ENCODE measurements at places on chromosomes 3 and 15.

GRCh38 chr3:67381667-67382272 lies 272.6 kb downstream of the SUCLG2 start:
- DNase-seq = no peak

DNA sequence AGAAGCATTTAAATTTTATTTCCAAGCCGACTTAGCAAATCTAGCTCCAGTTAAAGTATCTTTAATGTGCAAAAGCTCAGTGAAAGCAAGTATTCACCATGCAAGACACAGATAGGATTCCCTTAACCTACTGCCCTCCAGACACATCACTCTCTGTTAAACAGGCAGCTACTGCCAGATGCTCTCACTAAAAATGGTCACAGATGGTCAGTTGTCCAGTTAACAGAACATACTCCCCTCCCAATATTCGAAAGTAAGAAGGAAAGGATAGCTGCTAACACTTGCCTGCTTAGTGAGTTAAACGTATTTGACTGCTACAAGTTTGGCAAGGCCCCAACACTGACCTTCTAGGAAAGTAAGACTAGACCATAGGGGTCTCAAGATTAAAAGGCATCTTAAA lies 73.7 kb downstream of the PRTG start:
- no peak for DNase-seq

DNA sequence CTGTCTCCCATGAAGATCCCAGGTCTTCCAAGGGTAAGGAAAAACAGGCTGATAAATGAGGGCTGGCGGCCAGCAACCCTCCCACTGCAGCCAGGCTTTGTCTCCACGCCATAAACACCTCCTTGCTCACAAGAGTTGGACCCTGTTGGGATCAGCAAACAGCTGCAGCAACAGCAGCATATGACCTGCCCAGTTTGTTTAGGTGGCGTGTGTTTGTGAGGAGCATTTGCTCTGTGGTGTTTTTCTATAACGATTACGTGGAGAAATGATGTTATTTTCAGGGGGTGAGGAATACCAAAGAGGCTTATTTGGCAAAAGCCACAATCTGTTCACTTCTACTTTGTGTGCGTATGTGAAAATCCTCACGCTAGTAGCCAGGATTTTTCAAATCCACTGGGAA lies 58.5 kb downstream of the RFTN1 start:
- no peak for DNase-seq

GRCh38 chr3:100978011-100978659 lies 15.1 kb downstream of the ABI3BP start:
- no peak for DNase-seq

DNA sequence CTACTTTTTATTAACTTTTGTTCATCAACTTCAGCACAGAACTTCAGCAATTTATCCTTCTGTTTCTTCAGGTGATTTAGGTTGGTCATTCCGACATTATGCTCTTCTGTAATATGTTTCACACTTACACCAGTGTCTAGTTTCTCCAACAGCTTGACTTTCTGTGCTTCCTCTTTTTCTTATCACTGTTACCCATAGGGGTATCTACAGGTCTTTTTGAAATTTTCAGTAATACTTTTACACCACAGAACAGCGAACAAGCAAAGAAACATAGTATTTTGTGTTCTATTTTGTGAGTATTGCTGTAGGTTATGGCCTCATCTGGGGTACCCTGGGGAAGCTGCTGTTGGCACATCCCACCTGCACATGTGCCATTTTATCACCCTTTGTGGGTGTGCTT lies 260.7 kb downstream of the NSUN3 start:
- no peak for DNase-seq

- no peak for DNase-seq
Observed at GRCh38 chr15:48544778-48545177, 100.7 kb downstream of the FBN1 start.

DNA sequence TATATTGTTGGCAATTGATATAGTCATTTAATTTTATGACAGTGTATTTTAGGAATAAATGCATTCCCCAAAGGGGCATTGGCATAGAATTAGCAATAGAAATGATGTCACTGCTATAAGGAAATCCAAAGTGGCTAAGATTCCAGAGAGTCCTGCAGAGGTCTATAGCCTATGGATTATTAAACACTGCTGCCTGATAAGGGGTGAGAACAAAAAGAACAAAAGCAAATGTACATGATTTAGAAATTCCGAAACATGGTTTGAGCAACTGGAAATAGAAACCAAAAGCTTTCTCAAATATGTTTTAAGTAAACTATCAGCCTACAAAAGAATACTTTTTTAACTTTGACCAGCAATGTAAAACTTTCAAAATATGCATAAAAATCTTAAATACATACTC lies 280.1 kb upstream of the RASGRP1 start:
- DNase-seq = no peak

DNA sequence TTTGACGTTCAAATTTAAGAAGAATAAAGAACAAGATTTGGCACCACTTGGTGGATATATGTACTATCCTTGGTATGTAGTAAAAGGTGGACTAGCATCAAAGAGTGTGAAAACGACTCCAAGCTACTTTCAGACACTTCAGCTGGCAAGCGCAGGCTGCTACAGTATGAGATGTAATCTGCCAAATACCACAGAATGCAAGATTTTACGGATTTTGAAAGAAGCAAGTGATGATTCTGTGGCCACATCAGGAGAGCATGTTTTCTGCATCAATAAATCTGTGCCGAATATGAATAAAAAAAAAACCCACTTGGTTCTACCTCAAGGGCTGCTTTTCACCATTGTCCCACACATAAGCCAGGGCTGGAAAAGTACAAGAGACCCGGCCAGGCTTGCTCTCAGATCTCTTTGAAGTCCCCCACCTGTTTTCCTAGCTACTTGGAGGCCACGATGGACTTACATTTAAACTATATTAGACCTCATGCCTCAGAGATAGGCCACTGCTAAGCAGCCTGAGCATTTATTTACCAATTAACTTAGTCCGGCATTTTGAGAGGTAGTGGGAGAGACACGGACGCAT lies 37.4 kb downstream of the MYO1E start:
- DNase-seq = no peak

DNA sequence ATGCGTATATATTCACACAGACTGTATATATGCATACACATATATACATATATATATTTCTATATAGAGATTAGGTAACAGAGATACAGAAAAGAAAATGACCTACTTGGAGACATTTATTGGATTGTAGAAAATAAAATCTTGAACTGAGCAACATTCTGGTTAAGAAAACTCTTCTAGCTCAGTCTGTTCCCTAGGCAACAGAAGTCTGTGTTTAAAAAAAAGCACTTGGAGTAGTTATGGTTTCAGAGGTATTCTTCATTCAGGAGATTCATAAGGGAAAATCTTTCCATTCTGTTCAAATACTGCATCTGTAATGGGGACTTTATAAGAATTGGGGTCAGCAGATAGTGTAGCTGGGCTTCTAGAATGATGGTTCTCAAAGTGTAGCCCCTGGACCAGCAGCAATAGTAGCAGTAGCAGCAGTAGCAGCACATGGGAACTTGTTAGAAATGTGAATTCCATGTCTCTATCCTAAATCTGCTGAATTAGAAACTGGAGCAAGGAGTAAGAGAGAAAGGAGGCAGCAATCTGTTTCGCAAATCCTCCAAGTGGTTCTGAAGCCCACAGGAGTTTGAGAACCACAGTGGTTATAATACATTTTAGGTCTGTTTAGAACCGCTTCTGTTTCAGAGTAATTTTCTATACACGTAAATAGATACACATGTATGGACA lies 112.8 kb upstream of the TMEM108 start:
- DNase-seq = no peak

DNA sequence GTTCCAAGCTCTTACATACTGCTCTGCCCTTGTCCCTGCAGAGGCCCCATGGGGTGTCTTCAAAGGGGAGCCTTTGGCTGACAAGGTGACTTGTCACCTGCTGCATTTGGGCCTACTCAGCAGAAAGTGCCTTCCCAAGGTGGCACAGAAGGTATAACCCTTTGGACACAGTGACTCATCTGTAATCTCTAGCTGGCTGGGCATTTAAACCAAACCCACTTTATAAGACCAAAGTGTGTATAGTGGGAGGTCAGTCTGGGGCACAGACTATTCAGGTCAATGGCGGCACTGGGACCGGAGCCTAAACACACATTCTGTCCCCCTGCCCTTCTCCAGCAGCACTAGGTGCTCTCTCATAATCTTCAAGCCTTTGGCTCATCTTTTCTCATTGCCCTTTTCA lies 35.1 kb downstream of the GJD2 start:
- no peak for DNase-seq

GRCh38 chr3:105246536-105246935 lies 120.2 kb upstream of the ALCAM start:
- no peak for DNase-seq

DNA sequence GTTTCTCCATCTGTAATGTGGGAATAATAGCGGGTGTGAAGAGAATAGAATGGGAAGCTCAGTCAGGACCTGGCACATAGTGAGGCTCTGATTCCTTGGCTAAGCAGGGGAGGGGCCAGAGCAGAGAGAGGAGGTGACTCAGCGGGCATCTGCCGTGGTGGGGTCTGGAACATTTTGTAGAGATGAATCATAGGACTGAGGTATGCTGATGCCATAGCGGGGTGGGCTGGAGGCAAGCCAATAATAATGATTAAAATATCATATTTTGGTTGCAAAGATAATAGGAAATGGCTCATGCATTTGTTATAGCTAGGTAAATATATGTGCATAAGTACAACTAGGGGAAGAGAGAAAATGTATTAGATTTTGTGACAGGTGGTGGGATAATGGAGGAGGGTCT lies 11.2 kb downstream of the TGM4 start:
- DNase-seq = no peak

GRCh38 chr15:94164971-94165370 lies 66.4 kb upstream of the MCTP2 start:
- DNase-seq = no peak

DNA sequence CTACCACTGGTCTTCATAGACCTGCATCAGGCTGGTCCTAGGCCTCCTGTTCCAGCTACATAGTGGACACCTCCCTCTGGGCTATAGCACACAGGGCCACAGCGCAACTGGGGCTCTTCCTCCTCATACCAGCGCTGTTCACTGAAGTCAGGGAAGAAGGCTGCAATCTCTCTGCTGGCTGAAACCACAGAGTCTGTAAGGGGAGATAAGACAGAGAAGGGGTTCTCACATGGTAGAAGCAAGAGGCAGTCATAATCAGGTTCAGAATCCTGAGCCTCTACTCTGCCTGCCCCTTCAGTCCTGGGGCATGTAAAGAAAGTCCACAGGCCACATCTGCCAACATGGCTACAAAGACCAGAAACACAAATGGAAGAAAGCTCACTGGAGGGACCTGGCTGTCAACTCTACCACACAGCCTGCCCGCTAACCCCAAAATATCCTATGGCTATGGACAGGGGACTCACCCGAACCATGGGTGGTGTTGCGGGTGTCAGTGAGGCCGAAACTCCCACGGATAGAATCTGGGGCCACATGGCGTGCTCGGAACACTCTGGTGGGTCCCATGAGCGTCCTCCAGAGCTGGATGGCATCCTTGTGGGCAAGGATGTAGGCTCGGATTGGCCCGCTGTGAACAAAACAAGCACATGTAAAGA lies 38.7 kb downstream of the SPINK8 start:
- DNase-seq = no peak

DNA sequence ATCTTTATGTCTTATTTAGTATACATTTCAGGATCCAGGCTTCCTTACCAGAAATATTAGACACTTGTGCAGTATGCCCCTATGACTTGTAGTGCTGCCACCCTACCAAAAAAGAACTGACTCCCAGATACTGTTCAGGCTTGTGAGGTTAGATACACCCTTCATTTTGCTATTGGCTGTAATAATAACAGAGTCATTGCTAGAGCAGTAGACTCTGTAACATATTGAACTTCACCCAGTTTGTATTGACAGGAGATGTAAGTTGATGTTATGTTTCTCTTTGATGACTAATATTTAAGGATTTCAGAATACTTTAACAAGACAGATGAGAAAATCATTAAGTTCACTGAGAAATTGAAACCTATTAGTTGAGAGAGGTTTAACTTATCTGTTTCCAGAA lies 32.9 kb downstream of the RNF111 start:
- no peak for DNase-seq

- DNase-seq = no peak
Observed at GRCh38 chr3:125107363-125107762, 51.6 kb upstream of the HEG1 start.

- DNase-seq = no peak
Observed at GRCh38 chr3:115792206-115792955, 169.1 kb downstream of the GAP43 start.

DNA sequence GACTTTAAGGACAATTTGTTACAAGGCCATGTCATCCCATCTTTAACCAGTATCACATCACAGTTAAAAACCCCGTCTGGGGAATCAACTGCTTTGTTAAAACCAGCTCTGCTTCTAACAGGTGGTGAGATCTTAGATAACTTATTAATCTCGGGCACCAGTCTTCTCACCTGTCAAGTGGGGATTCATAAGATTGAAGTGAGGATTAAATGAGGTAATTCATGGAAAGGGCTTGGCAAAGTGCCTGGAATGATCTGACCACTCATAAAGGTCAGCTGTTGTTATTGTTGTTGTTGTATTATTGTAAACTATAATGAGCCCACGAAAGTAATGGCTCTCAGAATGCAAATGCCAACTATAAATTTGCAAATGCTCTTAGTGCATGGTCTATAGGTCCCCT lies 30.1 kb upstream of the SLC24A5 start:
- no peak for DNase-seq

Measured in stimulated activated CD4-positive, alpha-beta T cell treated with anti-CD3 and anti-CD28 coated beads, Interleukin-15, amount 100 ng/mL, for 1 hour (primary cell).